Fibroblast of villous mesenchyme (primary cell): ENCODE measurements at places on chromosomes 4 and X. TPM values are rescaled to one million over a fixed set of nuclear protein-coding genes. Genes with fewer than 3 reads are reported as not detected.

Gene ACSL4
- total RNA-seq = 146 and 171 TPM in 2 replicates

Gene RHOXF1
- total RNA-seq = not detected in 2 replicates

- no peak for DNase-seq
These were observed 54.2 kb downstream of the RPS3A start for GRCh38 chr4:151153585-151153984.

Gene DMP1
- total RNA-seq = not detected in 2 replicates

Gene FGF2
- total RNA-seq = 66.0 and 176 TPM in 2 replicates

Gene ADAM29
- total RNA-seq = not detected in 2 replicates

Gene NLGN4X
- 0.86 and 0.97 TPM in 2 replicates for total RNA-seq

GRCh38 chr4:81512001-81512756 lies 40.5 kb upstream of the RASGEF1B start:
- DNase-seq = no peak
